ENCODE measurements at places on chromosomes 2 and 18.
A peak's percentile ranks its signal among the peaks of the same experiment; 100 is the strongest.

DNA sequence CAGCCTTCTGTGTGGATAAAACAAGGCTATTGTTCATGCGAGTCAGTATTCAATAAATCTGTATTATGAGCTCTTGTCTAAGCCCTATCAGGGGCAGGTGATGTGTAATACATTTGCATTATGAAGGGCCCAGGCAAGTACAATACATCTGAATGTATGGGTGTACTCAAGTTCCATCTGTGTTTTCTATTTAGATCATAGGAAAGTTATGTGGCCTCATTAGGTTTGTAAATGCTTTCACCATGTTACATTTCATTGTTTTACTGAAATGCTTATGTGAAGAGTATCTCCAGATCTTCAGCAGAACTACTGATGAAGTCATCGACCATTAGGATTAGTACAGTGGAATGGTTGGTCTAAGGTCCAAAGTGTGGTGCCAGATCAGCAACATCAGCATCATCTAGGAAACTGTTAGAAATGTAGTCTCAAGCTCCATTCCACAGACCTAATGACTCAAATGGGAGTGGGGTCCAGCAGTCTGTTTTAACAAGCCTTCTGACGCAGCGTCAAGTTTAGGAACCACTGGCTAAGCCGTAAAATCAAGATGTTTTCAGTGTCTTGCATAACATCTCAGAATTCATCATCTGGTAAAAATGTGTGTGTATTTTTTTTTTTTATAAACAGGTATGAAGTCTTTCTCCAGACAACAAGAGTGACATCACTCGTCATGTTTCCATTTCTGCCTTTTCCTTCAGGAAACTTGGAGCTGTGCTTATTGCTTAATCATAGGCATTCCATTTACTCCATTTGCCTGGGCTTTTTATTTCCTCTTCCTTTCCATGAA is 80.5 kb downstream of the LYPD6 start:
- no peak for DNase-seq

GRCh38 chr2:196926562-196927375 is at the start of gene PGAP1:
TSS of gene PGAP1 (minus strand) at chr2:196926707. CDS start at chr2:196926616, 91 bp downstream.
- peak; percentile 95 for DNase-seq

DNA sequence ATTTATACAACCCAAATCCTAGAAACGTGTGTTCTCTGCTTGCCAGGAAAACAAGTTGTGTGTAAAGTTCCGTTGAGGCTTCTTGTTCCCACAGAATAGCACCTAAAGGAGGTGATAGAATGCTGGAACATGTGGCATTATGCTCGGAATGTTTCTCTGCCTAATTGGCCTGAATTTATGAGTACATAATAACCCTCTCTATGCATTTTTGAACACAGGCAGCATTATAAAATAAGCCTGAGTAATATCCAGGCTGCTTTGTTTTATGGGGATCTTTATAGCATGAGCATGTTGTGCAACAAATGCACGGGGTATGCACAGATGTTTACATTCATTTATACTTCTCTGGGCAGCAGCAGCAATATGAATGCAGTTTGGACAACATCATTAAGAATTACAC is 385.7 kb downstream of the MBD2 start:
- DNase-seq = no peak

GRCh38 chr2:137862651-137863050 is 101.6 kb upstream of the HNMT start:
- no peak for DNase-seq

GRCh38 chr2:8676191-8676920 is 5.5 kb upstream of the ID2 start:
- no peak for DNase-seq

DNA sequence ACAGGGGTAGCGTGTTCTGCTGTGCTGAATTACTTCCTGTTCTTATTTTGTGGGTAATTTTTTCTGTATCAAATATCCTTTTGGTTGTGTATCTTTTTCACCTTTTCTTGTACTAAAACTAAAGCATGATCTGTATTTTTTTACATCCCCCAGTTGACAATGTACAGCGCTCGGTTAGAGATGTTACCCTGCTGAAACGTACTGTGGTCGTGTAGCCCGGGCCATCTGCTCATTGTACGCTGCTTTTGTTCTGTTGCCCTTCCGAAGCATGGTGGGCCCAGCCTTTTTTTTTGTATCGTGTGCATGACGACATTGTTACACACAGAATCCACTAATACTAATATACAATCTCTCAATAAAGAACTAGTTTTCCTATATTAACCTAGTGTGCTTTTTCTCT is 233.1 kb downstream of the HAUS1 start:
- peak; percentile 35 for DNase-seq

DNA sequence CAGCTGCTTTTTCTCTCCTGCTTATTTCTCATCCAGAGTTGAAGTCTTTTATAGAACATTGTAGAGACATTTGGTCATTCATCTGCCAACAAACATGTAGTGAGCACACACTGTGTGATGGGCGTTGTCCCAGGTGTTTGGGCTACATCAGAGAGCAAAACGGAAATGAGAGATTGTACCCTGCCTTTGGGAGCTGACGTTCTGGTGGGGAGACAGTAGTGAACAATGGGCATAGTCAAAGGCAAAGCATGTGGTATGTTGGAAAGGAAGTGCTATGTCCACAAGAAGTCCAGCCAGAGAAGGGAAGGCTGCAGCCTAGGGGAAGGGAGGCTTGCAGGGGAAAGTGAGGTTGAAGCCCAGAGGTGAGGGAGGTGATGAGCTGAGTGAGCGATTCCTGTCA is 78.1 kb downstream of the PIEZO2 start:
- DNase-seq = no peak

GRCh38 chr2:191167766-191168165 is 17.0 kb upstream of the STAT4 start:
- DNase-seq = no peak

DNA sequence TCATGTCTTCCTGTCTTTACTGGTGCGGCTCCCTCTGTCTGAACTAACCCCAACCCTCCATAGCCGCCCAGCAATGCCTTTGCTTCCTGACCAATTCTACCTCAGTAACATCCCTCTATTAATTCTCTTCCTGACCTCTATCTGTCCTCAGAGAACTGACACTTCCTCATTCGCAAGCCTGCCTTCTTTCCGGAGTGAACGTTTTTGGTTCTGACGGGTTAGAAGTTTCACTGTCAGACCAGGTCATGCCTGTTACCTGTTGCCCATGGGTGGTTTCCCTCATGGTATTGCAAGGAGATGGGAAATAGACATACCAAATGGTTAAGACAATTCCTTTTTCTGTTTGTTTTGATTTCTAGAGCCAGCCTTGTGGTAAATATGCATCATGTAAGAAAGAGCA is 453.4 kb upstream of the SLC14A2 start:
- no peak for DNase-seq

GRCh38 chr2:233221378-233222063 is 30.0 kb upstream of the ATG16L1 start:
- DNase-seq = no peak

Measured in NCI-H1092 (cell line).